ENCODE measurements at places on chromosomes 16 and 17.

DNA sequence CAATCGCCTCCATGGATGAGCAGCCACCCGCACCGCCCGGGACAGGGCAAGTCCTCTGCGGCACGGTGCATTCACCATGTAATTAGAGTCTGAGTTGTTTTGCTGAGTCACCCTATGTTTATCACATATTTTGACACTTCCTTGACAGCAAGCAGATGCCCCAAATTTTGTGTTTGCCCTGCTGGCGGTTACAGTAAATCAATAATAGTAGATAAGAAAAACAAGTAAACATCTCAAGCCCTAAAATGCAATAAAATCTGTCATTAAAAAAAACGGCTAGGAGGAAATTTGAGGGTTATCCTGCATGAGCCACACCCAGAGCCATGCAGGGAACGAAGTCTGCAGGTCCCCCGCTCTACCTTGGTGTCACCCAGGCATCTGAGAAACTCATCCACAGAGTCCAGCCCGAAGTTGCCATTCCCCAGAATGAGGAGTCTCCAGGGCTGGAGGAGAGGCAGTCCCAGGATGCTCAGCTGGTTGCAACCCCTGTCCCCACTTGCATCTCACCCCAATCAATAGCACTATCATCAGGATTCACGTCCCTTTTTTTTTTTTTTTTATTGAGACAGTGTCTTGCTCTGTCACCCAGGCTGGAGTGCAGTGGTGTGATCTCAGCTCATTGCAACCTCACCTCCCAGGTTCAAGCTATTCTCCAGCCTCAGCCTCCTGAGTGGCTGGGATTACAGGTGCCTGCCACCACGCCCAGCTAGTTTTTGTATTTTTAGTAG is 16.5 kb upstream of the ST6GALNAC1 start:
- DNase-seq = peak; percentile 65

GRCh38 chr17:3962217-3962964 is 1.8 kb downstream of the ATP2A3 start:
- no peak for DNase-seq

GRCh38 chr16:75092777-75093176 is 23.8 kb downstream of the LDHD start:
- no peak for DNase-seq

GRCh38 chr16:64738321-64738960 is 383.4 kb downstream of the CDH11 start:
- peak; percentile 12 for DNase-seq

DNA sequence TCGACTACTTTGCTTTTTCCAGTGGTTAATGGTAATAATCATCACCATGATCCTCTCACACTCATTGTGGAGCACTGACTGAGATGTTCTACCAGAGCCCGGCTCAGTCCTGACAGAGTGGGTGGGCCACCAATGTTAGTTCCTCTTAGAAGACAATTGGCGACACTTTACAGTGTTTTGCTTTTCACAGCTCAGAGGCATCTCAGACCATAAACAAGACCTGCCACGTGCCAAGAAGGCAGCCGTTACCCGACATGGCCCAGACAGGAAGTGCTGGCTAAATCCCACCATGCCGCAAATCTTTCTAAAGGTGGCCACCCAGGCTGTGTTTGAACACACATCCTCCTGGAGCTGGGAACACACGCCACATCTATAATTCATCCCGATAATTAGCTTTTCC is 103.7 kb downstream of the XYLT1 start:
- DNase-seq = no peak

DNA sequence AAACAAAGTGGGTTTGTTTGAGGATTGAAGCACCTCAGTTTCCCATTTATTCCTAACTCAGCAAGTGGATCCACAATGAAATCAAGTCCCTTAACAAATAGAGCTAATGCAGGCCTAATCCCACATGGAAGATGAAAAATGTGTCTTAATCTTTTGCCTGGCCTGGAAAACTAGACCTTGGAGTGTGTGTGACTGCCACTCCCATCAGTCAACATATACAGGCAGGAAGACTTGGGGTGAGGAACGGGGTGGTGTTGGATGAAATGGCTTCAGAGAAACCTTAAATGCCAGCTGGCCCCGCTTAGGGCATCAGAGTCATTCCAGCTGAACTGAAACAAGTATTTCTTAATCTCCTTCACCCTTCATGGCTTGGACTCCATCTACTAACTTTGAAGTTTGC is 269.5 kb downstream of the MAF start:
- DNase-seq = no peak

DNA sequence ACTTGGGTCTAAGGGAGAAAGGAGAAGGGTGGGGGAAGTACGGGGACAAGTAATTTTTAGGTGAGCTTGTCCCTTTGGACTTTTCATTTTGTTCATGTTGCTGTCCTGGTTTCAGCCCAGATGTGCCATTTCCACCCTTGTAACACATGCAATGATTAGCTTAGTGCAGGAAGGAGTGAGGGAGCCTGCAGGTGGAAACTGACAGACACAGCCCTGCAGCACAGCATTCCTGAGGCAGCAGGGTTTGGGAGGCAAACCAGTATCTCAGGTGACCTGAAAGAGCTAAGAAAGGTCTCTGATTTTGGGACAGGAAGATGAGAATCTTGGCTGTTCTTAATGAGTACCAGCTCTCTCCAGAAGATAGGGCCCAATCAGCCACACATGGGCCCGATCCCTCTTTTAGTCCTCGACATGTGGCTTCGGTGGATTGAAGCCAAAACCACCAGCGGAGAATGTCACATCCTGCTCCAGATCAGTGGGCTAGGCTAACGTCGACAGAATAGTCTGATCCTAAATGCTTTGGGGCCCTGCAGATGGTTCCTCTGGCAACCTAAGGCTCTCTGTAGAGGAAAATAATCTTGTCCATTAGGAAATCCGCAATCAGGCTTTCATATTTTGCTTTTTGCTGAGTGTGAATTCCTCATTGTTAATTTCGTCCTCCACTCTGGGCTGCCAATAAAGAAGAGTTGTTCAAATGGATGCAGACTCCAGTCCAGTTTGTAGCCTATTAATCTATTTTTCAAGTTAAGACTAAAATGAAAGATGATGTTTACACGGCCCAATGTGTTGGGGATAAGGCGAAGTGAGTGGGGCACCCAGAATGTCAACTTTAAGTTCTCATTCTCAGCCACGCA is 3.8 kb upstream of the RNF157 start:
- no peak for DNase-seq

- DNase-seq = no peak
Measured at GRCh38 chr17:40500709-40501108, 714 bp downstream of the TNS4 start.

GRCh38 chr17:2170023-2170422 is 115.1 kb downstream of the HIC1 start:
- peak; percentile 27 for DNase-seq

DNA sequence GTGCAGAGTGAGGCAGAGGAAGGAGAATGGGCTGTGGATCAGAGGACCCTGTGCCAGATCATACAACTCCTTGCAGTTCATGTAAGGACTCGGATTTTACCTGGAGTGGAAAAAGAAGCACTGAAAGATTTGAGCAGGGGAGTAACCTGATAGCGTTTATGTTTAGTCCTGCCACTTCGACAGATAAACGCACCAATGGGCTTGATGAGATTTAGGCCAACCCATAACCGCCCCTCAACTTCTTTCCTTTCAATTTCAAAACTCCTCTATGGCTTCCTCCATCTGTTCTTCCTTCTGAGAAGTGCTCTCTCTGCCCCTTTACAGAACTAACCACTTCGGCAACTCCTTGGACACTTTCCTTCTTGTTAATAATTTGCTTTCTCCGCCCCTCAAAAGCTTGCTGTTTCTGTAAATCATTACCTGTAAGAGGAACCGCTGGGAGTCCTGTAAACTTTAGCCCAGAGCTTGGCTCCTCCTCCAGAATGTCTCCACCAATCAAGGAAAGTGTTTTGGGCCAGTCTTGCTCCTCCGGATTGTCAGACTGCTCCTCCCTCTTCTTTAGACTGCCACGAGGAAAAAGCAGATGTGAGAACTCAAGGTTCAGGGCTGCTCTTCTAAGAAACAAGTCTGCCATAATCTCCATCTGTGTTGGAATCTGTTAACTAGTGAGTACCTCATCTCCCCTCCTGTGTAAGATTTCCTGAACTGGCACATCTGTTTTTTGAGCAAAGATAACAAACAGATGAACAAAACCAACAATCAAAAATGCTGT is at the start of gene ACSM3:
Gene ACSM3 (plus strand): TSS at position 554 of the 772 bp plus-strand sequence. CDS start 6,021 bp downstream, outside the sequence.
- peak; percentile 84 for DNase-seq

- no peak for DNase-seq
Measured at GRCh38 chr16:79054211-79054984, 546.1 kb downstream of the MAF start.

- no peak for DNase-seq
Measured at GRCh38 chr16:82004601-82005000, 6.7 kb downstream of the SDR42E1 start.

DNA sequence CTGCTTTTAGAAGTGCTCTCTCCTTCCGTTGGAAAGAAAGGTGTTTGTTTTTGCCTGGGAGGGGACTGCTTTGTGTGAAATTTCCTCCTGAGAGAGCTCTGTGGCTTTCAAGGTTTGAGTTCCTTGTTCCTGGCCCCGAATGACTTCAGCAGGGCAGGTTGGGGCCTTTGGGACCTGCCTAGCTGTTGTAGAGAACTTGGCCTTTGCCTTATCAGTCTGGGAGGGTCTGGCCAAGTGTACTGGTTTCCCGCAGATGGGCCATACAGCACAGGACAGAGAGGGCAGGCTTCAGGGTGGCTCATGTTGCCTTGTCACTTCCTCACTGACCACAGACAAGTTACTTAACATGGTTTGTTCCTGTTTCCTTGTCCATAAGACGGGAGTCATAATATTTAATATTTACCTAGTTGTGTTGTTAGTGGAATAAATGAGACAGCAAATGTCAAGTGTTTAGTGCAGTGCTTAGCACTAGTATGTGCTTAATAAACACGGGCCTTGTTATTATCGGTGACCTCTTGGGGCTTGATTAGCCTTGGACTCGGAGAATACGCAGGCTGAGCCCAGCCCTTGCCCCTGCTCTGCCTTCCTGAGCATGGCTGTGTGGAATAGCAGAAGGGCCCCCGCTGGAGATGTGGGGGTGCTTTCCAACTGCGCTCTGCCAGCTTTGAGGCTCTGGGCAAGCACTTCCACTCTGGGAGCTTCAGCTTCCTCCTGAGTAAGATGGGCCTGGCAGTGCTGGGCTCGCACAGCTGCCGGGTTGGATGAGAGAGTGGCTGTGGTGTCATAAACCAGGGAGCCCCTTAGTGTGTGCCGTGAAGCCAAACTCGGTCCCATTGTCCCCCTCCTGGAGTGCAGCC is 6.6 kb downstream of the PRSS8 start:
- DNase-seq = no peak

GRCh38 chr17:75650874-75651273 is 16.1 kb downstream of the RECQL5 start:
- DNase-seq = no peak

- DNase-seq = peak; percentile 34
Measured at GRCh38 chr17:60230358-60230757, 80.6 kb downstream of the CA4 start.

GRCh38 chr17:73343168-73343634 is 31.4 kb upstream of the CDC42EP4 start:
- DNase-seq = peak; percentile 39

- DNase-seq = no peak
Measured at GRCh38 chr17:80346498-80347275, 68.3 kb upstream of the ENDOV start.

- DNase-seq = no peak
Measured at GRCh38 chr17:31511580-31511979, 120.1 kb downstream of the RAB11FIP4 start.

DNA sequence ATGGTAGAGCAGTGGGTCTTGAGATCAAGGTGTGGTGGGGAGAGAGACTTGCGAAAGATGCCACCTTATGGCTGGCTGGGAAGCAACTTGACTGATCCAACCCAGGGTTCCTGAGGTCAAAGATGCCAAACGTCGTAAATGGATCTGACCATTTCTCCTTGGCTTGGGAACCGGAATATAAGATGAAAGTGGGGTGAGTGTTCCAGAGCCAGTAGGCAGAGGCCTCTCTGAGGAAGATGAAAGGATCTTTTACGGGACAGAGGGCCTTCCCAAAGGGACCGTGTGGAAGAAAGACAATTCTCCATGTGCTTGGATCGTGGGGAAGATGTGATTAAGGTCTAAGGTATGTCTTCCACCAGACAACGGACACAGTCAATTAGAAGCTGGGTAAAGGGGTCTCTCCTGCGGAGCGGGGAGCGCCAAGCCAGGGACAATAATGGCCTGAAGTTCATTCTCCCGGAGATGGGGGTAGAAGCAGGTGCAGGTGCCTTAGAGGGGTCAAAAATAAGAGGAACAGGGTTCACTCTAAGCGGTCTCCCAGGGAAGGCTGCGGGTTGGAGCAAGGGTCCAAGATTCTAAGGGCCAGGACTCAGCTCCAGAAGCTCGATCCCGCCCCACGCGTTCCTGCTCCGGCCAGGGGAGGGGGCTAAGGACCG is 800 bp downstream of the FXR2 start:
- peak; percentile 37 for DNase-seq

DNA sequence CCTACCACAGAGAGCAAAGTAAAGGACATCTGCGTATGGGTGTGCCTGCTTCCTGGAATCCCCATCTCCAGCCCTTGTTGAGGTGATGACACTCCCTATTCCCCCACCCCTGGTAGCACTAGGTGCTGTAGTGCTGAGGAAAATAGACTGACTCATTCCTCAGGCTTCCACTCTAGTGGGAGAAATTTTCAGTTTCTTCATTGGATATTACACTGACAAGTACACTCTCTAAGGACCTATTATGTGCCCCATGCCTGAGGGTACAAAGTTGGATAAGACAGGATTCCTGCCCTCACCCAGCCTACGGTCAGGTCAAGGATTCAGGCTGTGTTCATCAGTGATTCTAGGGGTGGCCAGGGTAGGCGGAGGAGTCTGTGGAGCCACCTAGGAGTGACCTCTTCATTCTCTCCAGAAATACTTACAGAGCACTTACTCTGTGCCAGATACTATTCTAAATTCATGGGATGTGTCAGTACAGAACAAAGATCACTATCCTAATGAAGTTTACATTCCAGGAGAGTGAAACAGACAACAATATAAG is 4.5 kb upstream of the ZC3H7A start:
- no peak for DNase-seq

- no peak for DNase-seq
Measured at GRCh38 chr17:31476525-31477416, 85.3 kb downstream of the RAB11FIP4 start.

- DNase-seq = no peak
Measured at GRCh38 chr17:56395787-56396186, 197.7 kb upstream of the NOG start.

GRCh38 chr17:40290629-40291280 is 3.1 kb downstream of the CDC6 start:
- peak; percentile 93 for DNase-seq

DNA sequence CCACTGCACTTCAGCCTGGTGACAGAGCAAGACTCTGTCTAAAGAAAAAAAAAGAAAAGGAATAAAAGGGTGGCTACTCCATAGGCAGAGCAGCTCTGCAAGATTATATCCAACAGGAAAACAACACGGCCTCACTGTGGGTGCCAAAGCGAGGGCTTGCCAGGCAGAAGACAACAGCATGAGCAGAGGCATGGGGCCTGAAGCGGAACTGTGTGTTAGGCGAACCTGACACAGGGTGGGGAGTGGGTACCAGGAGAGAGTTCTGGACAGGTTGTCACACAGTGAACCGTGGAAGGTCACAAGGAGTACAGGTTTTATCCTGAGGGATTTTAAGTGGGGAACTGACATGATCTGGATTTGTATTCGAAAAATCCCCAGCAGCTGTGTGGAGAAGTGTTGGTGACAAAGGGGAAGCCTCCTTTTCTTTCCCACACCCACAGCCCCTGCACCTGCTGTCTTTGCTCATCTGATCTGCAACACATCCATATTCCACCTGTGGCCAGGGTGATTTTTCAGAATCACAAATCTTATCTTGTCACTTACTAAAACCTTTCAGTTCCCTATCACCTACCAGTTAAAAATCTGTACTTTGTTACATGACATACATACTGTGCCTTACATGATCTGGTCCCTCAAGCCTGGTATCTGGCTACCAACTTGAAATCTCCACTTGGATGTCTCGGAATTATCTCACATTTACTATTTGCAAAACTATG is 23.2 kb upstream of the ARHGAP17 start:
- DNase-seq = no peak

All from epithelial cell of esophagus (primary cell).